ENCODE measurements at places on chromosomes 7 and 10.

DNA sequence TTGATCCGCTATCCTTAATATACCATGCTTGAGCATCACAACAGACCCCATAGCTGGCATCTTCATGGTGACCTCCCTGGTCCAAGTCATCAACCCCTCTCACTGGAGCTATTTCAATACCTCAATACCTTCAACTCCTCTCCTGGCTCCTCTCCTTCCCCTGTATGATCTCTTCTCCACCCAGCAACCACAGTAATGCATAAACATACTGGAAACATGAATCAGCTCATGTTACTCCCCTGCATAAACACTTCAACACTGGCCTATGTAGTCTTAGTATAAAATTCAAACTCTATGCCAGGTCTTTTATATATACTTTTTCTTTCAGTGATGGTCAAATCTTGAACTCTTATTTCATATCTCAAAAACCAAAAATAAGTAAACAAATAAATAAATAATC lies 31.8 kb upstream of the TMEM273 start:
- no peak for DNase-seq

DNA sequence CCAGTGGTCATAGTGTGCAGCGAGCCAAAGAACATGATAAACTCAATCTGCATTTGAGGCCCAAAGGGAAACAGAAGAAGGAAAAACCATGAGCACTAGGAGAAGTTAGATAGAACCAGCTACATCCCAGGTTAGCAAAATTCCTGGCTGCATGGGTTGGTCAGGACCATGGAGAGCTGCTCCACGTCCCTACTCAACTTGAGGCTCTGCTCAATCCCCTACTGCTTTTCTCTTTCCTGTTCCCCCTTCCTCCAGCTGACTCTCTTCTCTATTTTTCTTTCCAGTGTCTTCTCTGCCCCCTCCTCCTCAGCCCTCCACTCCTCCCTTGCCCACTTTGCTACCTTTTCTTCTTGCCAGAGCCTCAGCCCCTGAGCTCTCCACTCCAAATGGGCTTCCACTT lies 21.9 kb upstream of the VSIR start:
- no peak for DNase-seq

DNA sequence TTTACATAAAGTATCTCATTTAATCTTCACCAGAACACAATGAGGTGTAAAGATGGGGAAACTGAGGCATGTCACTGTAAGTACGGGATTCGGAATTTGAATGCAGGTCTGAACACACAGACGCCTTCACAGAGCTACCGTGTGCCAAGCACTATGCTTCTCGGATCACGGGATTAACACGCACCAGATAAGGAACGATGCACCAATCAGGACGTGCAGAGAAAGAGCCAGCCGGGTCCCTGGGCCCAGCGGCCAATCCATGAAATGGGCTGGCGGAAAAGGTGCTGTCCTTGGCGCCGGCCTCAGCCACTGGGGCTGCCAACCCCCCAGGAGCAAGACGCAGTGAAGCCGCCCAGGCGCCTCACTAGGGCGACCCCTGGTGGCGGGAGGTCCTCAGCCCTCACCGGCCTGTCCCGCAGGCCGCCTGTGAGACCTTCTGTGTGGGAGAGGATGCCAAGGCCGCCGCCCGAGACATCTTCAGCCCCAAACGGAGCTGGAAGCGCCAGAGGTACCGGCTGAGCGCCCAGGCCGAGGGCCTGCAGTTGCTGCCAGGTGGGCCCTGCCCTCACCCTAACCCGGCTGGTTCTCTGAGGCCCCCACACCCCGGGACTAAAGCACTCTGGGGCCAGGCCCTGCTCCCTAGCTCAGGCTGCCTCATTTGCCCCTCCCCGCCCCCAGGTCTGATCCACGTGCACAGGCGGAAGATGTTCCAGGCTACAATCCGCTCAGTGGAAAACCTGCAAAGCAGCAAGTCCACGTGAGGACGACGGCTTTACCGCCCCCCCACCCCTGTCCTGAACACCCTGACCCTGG lies 15.6 kb downstream of the ATG9B start:
- peak; percentile 74 for DNase-seq

- DNase-seq = no peak
Measured at GRCh38 chr7:132575419-132575981, 770 bp downstream of the PLXNA4 start.

- DNase-seq = peak; percentile 79
Measured at GRCh38 chr7:2710901-2711551, 23.0 kb downstream of the AMZ1 start.

DNA sequence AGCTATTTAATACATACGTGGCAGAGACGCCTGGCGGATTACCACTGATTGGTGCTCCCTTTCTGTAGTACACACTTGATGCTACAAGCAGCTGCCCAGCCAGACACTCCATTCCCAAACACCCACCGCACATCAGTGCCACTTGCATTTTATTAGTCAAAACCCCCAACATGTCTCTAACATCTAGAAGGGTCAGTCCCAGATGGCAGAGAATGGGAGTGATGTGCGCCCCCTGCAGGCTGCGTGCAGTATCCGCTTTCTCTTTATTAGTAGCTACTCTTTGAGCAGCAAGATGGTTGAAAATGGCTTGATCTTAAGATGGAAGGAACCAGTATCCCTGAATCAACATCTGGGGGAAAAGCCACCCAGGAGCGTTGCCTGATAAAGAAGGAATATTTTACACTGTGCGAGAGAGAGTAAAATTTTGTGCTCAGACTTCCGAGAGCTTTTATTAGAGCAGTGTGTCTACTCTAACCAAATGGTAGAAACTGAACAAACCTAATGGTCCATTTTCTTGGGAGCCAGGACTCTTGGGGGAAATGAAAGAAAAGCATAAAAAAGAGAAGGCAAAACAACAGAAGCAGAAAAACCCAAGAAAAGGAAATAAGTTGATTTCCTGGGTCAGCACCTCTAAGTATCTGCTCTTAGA lies 78.3 kb downstream of the ST8SIA6 start:
- no peak for DNase-seq

DNA sequence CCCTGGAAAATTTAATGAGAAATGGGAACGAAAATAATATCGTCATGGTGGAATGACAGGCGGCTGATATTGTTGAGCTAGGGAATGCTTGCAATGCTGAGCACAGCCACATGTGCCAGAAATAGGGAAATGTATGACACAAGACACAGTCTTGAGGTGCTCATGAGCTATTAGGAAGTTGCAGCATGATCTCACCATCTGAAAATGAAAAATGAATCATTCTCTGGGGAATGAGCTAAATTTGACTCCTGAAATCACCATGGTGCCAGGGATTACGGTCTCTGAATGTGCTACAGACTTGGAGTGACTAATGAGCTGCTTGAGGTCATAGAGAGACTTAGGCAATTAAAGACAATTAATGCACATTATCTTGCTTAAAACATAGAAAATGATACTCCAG lies 845.0 kb downstream of the CNTNAP2 start:
- peak; percentile 41 for DNase-seq

GRCh38 chr10:3229815-3230214 lies 57.2 kb upstream of the PITRM1 start:
- no peak for DNase-seq

DNA sequence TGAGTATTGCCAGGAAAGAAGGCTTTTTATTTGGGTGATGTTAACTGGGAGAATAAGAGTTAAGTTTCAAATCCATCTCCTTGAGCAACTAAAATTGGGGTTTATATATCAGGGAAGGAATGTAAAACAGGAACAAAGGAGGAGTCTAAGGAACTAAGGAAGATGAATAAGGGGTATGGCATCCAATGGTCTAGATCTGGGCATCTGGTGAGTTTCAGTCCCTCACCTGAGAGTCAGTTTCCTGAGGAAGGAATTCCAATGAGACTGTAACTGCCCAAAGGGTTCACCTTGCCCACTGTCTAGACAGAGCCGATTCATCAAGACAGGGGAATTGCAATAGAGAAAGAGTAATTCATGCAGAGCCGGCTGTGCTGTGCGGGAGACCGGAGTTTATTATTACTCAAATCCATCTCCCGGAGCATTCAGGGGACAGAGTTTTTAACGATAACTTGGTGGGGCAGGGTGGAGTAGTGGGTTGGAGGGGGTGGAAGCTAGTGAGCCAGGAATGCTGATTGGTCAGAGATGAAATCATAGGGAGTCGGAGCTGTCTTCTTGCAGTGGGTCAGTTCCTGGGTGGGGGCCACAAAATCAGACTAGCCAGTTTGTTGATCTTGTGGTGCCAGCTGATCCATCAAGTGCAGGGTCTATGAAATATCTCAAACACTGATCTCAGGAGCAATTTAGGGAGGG lies 188.3 kb upstream of the STK17A start:
- DNase-seq = no peak

- DNase-seq = no peak
Measured at GRCh38 chr10:106147021-106147420, 1017.5 kb downstream of the SORCS1 start.

- DNase-seq = peak; percentile 95
Measured at GRCh38 chr7:132655131-132655727, 79.0 kb upstream of the PLXNA4 start.

DNA sequence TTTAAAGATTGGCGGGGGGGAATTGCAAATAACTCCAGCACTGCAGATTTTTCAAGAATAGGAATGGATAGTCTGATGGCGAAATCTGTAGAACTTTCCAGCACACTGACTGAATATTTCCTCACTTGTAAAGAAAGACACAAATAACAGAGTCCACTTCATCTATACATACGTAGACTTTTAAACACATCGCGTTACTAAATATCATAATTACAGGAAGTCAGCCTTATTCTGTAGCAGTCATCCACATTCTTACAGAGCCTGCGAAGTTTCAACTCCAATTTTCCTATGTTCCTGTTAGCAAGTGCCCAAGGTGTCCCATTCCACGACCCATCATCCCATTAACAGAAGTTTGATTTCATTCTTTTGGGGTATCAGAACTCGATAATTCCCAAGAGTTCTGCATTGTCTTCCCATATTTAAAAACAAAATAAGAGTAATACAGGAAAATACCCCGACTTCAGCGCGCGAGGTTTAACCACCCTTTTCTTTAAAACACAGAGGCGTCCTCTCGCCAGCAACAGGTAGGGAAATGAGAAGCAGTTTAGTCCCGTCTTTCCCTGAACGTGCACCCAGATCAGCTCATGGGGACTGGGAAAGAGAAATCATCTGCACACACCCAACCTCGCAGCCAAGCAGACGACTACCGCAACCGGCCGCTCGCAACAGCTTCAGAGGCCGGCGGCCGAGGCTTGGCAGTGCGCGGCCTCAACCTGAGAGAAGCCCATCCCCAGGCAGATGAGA lies 880 bp downstream of the HERC4 start:
- peak; percentile 28 for DNase-seq

GRCh38 chr7:51949726-51950644 lies 633.4 kb upstream of the COBL start:
- DNase-seq = no peak

DNA sequence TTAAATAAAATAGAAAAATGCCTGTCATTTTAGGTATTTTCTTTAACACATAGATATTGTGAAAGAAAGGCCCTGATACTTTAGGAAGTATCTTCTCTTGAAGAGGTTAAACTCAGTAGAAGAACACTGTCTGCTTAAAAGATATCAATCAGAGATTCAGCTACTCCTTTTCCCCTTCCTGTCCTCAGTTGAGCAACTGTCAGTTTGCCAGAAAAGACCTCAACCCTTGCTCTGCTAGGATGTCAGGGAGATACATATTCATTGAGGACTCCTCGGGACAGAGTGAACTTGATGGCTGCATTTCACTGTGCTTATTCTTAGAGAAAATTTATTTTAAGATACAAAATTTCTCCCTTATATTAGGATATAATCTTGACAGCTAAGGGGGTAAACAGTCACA lies 173.6 kb upstream of the CACNA2D1 start:
- no peak for DNase-seq

- DNase-seq = peak; percentile 86
Measured at GRCh38 chr7:5231811-5232484, 41.9 kb downstream of the WIPI2 start.

- DNase-seq = peak; percentile 66
Measured at GRCh38 chr10:7407368-7408290, 3.2 kb downstream of the SFMBT2 start.

DNA sequence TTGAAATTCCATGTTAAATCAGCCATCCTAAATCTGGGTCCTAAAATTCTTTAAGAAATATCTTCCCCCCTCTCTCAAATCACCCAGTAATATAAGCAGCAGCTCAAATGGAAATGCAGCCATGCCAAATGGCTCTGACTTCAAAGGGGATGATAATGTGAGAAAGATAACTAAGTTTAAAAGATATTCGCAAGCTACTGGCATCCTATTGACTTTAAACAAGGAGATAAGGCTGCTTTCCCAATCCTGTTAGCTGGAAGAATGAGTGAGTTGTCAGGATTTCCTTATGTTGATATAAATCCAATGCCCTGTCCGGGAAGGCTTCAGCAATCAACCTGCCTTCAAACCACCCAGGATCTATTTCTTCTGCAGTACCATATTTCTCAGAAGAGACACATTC lies 172.0 kb downstream of the FANK1 start:
- DNase-seq = no peak

DNA sequence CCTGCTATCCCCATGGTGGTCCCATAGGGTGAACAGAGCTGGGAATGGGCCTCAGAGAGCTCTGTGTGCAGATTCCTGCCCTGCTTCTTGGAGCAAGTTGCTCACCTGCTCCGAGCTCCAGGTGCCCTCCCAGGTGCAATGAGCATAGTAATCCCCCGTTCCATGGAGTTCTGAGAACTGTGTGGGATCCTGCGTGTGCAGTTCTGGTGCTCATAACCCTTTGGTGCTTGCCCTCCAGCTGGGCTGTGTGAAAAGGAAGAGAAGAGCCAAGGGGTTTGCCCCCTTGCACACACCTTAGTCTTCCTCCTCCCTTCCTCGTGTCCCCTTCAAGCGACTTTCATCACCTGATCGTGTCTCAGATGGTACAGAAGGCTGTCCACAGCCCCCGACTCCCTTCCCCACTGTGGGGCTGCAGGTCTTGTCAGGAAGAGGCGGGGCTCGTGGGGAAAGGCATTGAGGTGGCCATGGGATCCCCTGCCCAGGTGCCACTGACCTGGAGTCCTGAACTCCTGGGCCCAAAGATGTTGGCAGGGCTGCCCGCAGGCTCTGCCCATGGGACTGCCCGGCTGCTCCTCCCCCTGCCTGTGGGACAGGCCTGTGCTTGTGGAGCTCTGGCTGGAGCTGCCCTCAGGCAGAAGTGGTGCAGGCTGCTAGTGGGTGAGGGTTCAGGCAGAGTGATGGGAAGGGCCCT lies 21.9 kb upstream of the ZNF488 start:
- no peak for DNase-seq

DNA sequence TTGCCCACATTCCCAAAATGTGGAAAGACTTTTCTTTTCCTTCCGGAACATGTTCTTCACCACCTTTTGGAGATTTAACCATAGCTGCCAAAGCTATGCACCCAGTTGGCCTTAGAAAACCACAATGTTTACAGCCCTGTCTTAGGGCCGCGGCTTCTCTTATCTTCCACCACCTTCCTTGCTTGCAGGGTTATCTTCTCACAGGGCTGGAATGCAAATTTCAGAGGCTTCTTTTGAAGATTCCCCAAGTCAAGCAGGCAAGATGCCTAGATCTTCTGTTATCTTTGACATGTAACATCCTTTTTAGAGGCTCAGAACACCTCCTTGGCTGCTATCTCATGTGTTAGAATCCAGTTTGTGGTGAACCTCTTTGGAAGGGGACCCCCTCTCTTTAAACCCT lies 11.1 kb downstream of the KCTD7 start:
- no peak for DNase-seq

GRCh38 chr7:121019018-121019417 lies 30.5 kb downstream of the CPED1 start:
- DNase-seq = peak; percentile 91

GRCh38 chr10:74586088-74586585 lies 240.3 kb upstream of the KAT6B start:
- no peak for DNase-seq
